EL (cell line): ENCODE measurements at places on chromosomes 7 and 10.

- no peak for DNase-seq
Measured at GRCh38 chr10:61803269-61803668, 98.2 kb upstream of the ARID5B start.

DNA sequence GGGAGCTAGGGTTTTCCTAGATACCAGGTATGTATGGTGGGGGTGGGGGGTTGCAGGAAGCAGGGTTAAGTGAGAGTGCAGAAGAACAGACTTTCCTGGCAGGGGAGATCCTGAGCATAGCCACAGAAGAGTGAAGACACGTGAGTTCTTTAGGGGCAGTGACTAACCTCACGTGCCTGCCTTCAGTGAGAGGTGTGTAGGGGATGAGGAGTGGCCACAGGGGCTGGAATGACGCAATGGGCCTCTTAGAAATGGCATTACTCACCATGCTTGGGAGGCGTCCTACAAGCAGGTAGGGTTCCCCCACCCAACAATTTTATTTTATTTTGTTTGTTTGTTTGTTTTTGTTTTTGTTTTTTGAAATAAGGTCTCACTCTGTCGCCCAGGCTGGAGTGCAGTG is 698.6 kb upstream of the NRP1 start:
- no peak for DNase-seq

DNA sequence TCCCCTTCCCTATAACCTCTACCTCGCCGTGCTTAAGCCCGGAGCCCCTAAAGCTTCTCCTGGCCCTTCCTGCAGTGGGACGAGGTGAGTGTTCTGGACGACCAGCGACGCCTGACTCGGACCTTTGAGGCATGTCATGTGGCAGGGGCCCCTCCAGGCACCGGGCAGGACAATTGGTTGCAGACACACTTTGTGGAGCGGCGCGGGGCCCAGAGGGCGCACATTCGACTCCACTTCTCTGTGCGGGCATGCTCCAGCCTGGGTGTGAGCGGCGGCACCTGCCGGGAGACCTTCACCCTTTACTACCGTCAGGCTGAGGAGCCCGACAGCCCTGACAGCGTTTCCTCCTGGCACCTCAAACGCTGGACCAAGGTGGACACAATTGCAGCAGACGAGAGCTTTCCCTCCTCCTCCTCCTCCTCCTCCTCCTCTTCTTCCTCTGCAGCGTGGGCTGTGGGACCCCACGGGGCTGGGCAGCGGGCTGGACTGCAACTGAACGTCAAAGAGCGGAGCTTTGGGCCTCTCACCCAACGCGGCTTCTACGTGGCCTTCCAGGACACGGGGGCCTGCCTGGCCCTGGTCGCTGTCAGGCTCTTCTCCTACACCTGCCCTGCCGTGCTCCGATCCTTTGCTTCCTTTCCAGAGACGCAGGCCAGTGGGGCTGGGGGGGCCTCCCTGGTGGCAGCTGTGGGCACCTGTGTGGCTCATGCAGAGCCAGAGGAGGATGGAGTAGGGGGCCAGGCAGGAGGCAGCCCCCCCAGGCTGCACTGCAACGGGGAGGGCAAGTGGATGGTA is 9.2 kb downstream of the EPHB6 start:
- no peak for DNase-seq

GRCh38 chr7:99677013-99677647 is 2.7 kb downstream of the CYP3A5 start:
- DNase-seq: no peak

DNA sequence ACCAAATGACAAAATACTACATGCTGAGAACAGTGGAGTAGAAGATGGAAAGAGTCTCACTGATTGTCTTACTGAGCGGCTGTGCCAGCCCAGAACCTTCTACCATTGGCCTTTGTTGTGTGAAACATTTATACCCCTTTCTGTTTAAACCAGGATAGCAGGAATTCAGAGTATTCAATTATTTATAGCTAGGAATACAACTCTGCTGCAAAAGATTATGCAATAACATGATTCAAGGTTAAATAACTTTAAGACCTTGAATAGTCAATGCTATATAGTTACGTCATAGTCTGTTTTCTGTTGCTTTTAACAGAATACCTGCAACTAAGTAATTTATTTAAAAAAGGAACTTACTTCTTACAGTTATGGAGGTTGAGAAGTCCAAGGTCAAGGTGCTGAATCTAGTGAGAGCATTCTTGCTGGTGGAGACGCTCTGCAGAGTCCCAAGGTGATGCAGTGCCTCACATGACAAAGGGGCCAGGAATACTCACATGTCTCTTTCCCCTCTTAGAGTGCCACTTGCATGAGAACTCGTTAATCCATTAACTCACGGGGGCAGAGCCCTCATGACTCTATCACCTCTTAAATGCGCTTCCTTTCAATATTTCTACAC is 371.8 kb downstream of the MDFIC start:
- DNase-seq: peak; percentile 2

- no peak for DNase-seq
Measured at GRCh38 chr7:112346381-112347060, 103.7 kb upstream of the IFRD1 start.

DNA sequence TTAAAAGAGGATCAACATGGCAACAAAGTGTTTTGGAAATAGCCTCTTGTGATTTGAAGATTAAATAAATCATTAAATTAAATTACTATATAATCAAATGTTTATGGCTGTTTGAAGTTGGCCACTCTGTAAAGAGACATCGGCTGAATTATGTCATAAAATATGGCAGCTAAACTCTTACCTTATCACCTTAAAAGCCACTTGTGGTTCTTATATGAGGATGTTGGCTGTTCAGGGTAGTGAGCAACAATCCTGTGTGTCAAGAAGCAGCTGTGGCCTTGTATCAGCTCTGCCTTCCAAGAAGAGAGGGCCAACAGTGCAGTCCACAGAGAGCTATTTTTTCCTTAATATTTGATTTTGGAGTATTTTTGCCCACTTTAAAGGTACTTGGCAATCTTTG is 113.4 kb upstream of the CDK6 start:
- no peak for DNase-seq

DNA sequence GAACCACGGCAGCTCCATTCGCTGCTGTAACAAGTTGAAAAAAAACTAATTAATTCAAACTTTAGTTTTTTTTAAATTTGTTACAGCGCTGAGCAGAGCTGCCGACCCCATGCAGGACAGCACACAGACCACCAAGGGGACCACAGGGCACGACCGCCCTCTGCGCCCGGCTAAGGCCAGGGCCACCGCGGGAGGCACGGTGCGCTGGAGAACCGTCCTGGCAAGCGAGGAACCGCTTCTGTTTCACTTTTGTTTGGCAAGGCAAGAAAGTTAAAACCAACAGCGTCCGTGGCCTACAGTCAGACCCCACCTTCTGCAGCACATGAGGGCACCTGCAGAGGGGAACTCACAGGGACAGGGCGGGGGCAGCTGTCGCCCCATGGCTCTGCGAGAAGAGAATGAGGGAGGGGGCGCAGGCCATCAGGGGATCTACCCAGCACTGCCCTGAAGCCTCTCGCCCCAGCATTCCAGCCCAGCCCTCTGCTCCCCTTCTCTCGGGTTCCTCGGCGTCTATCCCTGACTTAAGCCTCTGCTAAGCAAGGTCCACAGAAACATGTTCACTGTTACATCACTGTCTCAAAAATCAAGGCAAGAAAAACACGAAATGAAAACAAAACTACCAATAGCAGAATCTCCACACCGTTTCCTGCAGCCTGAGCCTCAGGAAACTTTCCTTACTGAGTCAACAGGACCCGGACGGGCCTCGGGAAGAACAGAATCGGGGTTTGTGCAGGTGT is 204.4 kb downstream of the DIP2C start:
- no peak for DNase-seq

GRCh38 chr10:48472501-48473069 is 132.3 kb downstream of the ARHGAP22 start:
- no peak for DNase-seq

DNA sequence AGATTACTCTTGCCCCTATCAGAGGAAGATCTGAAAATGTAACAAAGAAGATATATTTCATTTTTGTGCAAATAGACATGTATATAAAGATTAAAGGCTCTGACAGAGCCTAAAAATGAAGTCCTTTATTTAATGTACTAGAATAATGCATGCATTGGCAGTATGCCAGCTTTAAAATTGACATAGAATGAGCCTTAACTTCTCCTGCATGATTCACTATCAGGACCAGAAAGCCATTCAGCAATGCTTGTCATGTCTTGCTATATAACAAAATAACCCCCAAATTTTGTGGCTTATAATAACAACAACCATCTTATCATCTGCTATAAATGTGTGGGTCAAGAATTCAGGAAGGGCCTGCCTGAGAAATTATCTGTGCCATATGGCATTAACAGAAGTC is 411.9 kb downstream of the GRM8 start:
- DNase-seq: no peak

DNA sequence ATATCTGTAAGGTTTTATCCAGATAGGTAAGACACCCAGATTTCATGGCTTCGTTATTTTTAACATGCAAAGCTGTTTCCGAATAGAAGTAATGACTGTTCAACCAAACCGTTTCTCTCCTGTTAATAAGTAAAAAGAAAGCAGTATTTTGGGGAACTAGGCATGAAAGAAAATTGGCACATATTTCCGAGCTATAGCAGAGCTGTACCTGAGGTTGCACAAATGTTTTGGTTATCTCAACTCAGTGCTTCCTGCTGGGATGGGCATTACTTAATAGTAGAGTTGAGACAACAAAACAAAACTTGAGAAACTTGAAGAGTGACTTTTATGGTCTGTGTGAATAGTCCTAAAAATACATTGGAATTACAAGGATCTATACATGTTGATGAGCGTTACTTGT is 564.3 kb upstream of the SORCS1 start:
- DNase-seq: no peak
